NCI-H1417 (cell line): ENCODE measurements at places on chromosomes 3 and 15.

DNA sequence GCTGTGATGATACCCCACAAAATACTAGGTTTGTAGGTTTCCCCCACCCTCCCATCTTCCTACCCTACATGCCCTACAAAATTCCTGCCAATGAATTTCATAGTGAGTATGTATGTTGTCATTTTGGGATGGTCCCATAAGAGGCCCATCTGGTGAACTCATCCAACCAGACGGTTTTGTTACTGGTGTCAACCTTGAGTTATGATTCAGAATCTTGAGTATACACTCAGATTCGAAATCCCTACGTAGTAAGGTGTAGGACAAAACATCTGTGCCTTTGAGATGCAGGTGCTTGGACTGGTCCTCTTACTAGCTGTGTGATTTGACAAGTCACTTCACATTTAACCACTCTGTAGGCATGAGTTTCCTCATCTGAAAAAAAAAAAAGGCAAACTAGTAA is 3.6 kb downstream of the SIAH2 start:
- DNase-seq = no peak

DNA sequence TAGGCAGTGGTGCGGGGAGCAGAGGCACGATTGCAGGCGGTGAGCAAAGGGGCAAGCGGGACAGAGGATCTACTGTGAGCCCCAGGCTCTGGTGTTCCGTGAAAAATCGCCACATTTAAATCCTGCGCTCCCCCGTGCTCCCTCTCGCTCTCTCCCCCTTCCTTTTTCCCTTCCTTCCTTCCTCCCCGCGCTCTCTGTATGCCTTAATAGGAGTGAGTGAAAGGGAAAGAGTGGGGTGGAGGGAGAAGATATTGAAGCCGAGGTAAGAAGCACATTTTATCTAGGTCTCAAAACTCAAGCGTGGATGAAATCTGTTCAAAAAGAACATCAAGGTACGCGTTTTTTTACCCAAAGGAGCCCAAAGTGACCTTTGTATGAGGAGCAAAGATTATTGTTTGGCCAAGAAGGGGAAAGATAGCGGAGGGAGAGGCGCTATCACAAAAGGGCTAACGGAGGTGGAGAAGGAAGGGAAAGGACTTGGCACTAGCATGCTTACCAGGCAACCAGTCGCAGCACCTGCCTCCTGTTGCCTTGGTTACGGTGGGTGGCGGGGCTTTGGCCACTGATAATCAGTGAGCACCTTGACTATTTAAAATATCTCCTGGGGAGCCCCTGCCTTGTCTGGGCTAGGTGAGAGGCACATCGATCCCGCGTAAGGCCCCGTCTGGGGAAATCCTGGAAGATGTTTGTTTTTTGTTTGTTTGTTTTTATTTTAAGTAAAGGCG is 14.9 kb upstream of the AEN start:
- DNase-seq = peak; percentile 94

DNA sequence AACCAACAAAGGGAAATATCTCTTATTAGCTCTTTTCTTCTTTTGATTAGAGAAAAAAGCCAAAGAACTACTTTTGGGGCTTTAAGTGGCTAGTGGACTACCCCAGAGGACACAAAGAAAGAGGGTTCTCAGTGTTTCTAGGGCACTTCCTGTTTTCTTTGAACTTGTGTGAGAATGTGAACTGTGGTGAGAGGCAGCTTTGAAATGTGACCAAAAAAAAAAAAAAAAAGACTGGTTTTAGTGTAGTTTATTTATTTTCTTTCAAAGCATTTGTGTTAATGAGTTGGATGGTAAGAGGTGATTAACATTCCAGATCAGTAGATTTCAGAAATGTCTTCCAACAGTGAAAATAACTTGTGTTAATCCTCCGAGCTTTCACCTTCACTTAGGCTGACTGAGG is 32.4 kb downstream of the SELENOT start:
- DNase-seq = no peak

DNA sequence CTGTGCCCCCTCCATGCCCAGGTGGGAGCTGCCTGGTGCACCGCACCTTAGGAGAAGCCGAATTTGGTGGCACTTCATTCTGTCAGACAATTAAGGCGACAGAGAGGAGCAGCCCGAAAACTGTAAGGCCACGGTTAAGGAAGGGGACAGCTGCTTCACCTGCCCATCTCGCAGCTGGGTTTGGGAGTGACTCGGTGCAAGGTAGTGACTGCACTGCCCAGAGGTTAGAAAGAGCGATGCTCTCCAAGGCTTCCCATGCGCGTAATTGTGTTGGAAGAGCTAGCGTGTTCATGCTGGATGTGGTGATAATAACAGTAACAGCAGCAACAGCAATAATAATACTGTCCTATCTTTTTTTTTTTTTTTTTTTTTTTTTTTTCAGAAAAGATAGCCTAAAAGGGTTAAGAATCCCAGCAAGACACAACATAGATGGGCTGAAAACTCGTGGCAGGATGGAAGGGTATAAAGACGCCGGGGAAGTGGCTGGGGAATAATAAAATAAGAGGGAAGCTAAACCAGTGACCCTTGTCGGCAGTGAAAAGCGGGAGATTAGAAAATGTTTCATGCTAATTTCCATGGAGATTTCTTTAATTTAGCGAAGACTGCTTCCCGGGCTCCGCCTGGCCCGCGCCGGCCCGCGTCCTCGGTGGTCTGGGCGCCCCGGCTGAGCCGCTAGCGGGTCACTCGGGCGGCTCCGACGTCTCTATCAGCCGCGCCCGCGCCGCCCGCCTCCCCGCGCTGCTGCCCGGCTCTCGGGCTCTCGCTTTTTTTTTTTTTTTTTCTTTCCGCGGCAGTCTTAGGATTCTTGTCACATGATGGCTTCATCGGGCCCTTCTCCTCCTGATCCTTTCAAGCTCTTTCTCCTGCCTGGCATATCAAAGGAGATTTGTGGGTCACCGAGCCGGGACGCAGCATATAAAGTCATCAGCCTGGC is 617.1 kb downstream of the NR2F2 start:
- DNase-seq = no peak

- no peak for DNase-seq
These were observed 48.8 kb upstream of the PTX3 start for GRCh38 chr3:157387708-157388435.

- DNase-seq = no peak
These were observed 63.3 kb downstream of the AQP9 start for GRCh38 chr15:58201516-58201915.

GRCh38 chr3:61579685-61580084 is 18.3 kb downstream of the PTPRG start:
- DNase-seq = no peak

DNA sequence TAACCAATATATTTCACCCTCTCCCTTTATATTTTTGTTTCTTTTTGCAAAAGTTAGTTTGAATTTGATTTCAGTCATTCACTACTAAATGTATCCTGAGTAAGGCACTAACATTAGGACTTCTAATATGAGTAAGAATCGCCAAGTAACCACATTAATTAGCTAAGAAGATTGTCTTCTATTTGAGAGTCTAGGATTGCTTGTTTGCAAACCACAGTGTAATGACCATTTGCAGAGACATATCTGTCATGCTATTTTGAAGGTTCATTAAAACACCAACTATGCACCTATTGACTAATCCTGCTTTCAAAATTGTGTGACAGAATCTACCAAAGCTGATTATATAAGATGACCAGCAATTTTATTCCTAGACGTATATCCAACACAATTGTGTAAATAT is 5.3 kb upstream of the EID1 start:
- DNase-seq = no peak

- no peak for DNase-seq
These were observed 135.4 kb downstream of the RAB11A start for GRCh38 chr15:66004618-66005262.

DNA sequence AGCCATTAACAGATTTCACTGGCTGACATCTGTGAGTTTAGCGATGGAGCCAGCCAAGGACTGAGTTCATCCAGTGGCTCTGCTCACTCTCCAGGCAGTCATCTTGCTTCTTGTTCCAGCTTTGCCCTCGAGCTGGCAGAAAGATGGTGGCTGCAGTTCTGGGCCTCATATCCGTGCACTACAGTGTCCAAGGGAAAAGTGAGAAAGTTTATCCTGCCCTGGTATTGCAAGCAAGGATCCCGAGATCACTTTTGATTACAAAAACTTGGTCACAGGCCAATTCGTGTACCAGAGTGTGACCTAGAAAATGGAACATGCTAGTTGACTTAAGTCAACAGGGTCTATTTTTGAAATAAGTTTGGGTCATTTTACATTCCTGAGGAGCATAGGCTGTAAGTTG is 288.0 kb upstream of the CHRM5 start:
- no peak for DNase-seq

DNA sequence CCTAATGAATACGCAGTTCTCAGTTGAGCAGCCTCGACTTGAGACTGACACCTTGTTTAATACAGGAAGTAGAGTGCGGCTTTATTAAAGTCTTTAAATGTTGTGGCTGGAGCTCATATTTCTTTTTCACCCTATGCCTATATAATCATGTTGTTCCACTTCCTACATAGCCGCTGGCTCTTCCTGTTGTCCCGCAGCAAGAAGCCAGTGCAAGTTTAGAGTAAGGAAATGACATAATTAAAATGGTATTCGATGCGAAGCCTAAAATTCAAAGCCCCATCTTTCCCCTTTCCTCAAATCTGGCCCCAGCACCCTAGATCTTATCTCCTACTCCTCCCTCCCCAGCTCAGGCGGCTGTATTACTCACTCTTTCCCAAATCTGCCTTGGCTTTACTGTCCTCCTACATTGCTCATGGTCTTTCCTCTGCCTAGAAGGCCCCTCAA is 7.5 kb upstream of the PHLDB2 start:
- no peak for DNase-seq

- no peak for DNase-seq
These were observed 727.1 kb downstream of the ROBO1 start for GRCh38 chr3:79040701-79041100.

DNA sequence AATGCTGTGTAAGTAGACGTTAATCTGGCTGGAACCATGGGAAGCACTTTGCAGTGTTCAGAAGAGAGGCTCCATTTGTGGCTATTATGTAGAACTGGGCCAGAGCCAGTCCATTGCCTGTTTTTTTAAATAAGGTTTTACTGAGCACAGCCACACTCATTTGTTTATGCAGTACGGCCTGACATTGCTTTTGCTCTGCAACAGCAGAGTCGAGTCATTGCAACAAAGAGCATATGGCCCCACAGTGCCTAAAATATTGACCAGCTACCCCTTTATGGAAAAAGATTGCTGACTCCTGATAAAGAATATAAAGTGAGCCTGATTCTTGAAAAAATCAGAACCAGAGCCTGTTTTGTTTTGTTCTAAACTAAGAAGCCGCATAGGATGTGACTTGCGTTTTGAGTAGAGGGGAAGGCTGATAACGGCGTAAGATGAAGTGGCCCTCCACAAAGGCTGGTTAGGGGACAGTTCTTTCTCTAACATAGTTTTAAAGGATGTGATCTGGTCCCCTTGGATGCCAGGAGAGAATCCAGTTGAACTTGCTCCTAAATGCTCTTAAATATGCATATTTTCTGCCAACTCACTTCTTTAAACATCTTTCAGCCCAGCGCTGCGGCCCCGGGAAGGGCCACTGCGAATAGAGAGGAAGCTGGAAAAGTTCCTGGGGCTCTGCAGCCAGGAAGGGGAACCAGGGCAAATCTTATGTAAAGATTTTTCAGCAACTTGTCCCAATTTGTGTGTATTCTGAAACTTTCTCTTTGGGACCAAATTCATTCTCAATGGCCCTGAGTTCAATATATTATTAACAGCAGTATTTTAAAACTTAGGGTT is 64.5 kb downstream of the GLDN start:
- no peak for DNase-seq

DNA sequence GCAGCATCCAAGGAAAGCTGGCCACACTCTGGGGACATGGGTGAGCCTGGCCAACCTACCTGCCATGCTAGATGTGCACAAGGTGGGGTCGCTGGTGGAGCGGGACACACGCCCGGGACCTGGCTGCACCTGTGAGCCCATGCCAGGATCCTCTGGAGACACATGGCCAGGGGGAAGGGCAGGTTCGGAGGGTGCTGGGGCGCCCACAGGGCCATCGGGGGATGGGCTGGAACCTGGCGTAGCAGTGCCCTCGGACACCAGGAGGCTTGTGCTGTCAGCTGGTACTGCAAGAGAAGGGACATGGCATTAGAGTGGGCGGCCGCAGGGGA is 143.4 kb downstream of the NSMCE3 start:
- no peak for DNase-seq

- no peak for DNase-seq
These were observed 10.5 kb downstream of the ISG20 start for GRCh38 chr15:88649286-88649733.

- DNase-seq = no peak
These were observed 608.8 kb downstream of the FOXP1 start for GRCh38 chr3:70974747-70975146.

GRCh38 chr15:77346245-77347036 is 73.5 kb downstream of the PEAK1 start:
- DNase-seq = peak; percentile 59

GRCh38 chr3:1439395-1439794 is 346.6 kb downstream of the CNTN6 start:
- DNase-seq = no peak

DNA sequence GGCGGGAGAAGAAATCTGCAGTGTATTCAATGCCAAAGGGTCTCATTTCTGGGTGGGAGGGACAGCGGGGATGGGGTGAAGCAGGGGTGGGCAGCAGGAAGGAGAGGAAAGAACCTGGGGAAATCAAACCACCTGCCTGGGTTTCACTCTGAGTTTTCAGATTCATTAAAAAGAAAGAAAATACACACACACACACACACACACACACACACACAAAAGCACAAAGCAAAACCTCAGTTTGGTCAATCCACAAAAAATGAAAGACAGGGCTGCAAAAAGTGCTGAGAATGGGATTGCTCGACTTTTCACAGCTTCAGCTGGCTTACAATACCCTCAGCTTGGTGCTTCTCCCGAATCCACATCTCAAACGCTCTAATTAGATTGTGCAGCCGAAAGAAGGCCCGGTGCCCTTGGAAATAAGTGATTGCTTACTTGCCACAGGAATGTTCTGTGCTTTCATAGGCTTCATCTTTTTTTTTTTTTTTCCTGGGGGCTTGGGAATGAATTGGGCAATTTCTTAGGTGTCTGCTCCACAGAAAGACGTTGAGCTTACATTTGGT is 370.5 kb downstream of the RORA start:
- no peak for DNase-seq

DNA sequence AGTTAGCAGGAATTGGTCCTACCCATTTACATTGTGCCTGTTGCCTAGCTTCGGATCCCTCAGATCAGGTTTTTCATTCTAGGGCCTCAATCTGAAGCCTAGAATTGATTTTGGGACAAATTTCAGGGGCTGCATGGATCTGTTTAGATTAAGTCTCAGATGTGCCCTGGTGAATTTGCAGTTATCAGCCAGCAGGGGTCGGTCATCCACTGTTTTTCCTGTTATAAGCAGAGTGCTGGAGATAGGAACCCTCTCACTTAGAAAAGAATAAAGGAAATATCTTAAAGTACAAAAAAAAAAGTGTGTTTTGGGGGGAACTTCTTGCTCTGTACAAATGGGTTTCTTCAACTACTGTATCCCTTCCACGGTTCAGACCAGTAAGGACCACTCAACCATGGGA is 212.5 kb downstream of the BCHE start:
- no peak for DNase-seq

- no peak for DNase-seq
These were observed 26.1 kb downstream of the RASGRF1 start for GRCh38 chr15:79064496-79064895.

GRCh38 chr3:58349792-58350626 is 17.3 kb downstream of the PXK start:
- no peak for DNase-seq

- DNase-seq = no peak
These were observed 315.1 kb downstream of the STXBP5L start for GRCh38 chr3:121223116-121223515.
